Type B pancreatic cell (in vitro differentiated cells): ENCODE measurements at places on chromosomes 5 and 9.

GRCh38 chr5:114838937-114839336, 330.8 kb downstream of the TRIM36 start:
- DNase-seq, result no peak
- peaks cover 11% of the 10 kb centered on the region for H3K27me3 ChIP-seq
- no peak overlapping the region for H3K27ac ChIP-seq
- no peaks in the 10 kb centered on the region for H3K36me3 ChIP-seq
- H3K4me1 ChIP-seq, result no peaks in the 10 kb centered on the region
- H3K4me3 ChIP-seq, result no peak overlapping the region

DNA sequence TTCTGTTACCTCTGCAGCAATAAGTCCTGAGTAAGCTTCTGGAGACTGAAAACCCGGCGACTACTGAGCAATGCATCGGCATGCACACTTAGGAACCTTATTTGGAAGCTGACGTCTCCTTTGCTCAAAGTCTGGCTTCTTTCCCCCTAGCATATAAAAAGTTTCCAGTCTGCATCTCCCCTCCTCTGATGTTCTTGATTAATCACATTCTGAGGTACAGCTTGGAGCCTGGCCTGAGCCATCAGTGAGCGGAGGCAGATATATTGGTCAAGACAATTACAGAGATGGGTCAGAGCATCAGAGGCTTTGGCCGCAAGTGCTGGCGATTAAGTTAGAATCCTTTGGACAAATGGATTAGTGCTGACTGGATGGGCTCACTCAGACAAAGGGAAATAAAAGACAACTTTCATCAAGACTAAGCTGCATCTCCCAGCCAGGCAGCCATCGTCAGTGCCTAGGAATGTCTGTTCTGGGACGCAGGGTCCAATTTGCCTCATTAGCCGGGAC, 140.7 kb downstream of the MTX3 start:
- no peaks in the 10 kb centered on the region for H3K36me3 ChIP-seq
- DNase-seq, result peak; percentile 47
- no peaks in the 10 kb centered on the region for H3K4me1 ChIP-seq
- H3K27ac ChIP-seq, result no peak overlapping the region

DNA sequence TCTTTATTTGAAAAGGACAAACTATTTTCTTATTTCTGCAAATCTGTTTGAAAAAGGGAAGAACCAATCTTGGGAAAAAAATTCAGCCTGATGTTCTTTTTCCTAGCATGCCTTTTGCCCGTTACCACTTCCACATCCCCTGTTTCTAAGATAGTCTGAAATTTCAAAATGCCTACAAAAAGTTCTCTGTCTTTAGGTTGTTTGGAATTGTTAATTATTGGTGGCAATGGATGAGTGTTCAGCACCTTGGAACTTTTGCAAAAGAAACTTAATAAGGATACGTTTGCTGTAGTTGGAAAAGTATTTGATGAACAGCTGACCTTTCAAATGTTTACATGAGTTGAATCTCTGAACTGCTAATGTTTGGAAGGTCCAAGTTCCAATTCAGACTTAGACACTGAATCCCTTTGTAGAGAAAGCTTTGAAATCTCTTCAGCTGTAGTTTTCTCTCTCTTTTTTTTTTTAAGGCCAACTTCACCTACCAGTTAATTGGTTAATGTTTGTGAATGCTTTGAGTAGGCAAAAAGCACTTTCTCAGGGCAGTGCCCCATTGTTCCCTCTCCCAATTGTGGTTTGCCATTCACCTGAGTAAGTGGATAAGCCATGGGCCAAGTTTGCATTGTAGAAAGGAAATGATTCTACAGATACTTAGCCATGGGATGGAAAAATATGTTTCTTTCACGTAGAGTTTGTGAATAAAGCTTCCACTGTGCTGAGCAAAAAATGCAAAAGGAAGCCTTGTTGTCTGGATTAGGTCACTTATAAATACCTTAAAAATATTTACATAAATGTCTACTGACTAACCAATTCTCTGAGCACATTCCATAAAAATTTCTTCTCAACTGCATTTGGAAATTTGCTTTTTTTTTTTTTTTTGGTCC, 156.4 kb upstream of the ELL2 start:
- H3K36me3 ChIP-seq, result no peaks in the 10 kb centered on the region
- DNase-seq, result no peak
- H3K27ac ChIP-seq, result no peak overlapping the region

DNA sequence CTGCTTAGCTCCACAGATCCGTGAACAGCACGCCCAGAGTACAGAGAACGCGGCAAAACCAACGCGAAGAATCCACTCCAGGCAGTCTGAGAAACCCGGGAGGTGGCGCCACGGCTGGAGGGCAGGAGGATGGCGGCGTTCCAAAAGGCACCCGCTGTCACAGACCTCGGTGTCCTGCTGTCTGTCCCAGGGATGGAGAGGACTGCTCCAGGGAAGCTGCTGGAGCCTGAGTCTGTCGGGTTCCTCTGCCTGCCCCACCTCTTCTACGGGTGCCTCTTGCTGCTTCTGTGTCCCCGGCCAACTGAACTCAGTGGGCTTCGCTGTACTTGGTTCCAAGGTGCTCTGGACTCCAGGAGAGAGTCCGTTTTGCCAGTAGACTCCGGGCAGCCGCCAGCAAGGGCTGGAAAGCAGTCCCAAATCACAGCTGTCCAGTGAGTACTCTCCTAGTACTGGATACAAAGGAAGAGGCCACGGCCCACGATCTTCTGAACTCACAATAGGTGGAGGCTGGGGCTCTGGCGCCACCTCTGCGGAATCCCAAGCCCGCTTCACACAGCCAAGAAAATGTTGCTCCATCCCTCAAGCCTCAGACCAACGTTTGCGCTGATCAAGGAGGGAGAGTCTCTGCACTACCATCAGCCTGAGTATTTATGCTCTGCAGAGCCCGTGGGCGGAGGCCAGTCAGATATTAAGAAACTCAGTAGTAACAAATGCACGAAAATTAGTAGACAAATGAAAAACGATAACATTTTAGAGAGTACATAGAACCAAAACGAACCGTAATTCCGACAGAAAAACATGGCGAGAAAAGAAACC, 440 bp downstream of the ANXA2R start:
- H3K4me1 ChIP-seq, result peaks cover 24% of the 10 kb centered on the region
- H3K27me3 ChIP-seq, result peaks cover 91% of the 10 kb centered on the region
- no peak for DNase-seq

DNA sequence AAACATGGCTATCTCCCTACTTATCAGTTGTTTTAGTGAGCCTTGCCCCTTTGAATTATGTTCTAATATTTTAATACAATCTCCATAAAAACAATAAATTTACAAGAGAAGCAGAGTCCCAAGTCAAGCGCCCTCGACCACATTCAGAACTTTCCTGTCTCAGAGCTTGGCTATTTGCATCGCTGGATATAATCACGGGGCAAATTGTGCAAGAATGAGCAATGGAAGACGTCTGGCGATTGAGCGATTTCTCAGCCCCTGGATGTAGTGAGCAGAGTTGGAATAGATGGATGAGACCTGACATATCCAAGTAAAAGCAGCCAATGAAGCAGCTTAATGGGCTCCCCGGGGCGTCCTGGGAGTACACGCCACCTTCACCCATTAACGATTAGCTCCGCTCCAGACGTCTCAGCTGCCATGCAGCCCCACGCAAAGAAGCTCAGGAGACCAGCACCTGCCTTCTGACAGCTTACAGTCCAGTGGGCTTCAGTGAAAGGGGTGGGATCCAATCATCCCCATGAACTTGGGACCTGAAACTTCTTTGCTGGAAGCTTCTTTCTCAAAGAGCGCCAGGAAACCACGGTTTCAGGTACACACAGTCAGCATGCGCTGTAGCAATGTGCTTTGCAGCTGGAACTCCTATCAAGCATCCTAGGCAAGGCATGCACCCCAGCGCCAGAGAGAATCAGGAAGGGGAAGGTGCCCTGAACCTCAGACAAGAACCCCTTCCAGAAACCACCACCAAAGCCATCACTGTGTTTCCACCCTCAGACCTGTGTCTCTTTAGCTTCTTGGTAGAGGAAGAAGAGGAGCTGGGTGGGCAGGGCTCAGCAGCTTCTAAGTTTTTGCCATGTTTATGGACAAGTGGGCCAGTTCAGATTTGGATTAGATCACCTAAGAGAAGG, 92.0 kb upstream of the IRX4 start:
- H3K4me1 ChIP-seq, result peaks cover 6% of the 10 kb centered on the region
- no peak for DNase-seq
- H3K27ac ChIP-seq, result no peak overlapping the region
- peaks cover 4% of the 10 kb centered on the region for H3K36me3 ChIP-seq

DNA sequence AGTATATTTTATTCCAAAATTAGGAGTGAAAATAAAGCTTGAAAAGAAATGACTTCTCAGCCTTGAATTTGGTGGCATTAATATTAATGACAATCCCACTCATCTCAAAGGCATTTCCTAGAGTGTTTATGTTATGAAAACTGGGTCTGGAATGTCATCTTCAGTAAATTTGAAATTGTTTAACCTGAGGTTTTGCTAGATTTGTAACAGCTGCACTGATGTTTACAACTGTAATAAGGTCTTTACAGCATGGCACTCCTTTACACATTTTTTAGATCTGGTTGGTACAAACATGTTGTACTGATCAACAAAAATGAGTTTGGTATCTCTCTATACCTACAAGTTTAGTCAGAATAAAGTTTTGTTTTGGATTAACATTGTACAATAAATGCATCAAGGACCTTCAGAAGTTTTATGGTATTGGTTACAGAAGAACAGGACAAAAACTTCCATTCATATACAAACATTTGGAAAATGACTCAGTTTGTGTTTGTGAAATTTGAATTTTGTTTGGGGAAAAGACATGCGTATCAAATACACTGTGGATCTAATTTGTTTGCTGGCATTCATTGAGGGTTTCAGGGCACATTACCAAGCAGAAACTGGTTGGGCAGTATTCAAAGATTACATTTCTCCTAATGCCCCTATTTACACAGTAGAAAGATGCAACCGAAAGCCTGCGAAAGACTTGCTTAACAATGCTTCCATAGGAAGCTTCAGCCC, 11.6 kb downstream of the FANCC start:
- no peak for DNase-seq
- H3K4me3 ChIP-seq, result no peak overlapping the region
- no peak overlapping the region for H3K27ac ChIP-seq
- no peaks in the 10 kb centered on the region for H3K36me3 ChIP-seq
- H3K27me3 ChIP-seq, result no peaks in the 10 kb centered on the region
